ENCODE measurements at places on chromosomes 5 and 9.

GRCh38 chr5:163269624-163270023 is 167.8 kb upstream of the CCNG1 start:
- no peak for DNase-seq

GRCh38 chr5:10329820-10330481 is 22.2 kb upstream of the CMBL start:
- peak; percentile 43 for DNase-seq

DNA sequence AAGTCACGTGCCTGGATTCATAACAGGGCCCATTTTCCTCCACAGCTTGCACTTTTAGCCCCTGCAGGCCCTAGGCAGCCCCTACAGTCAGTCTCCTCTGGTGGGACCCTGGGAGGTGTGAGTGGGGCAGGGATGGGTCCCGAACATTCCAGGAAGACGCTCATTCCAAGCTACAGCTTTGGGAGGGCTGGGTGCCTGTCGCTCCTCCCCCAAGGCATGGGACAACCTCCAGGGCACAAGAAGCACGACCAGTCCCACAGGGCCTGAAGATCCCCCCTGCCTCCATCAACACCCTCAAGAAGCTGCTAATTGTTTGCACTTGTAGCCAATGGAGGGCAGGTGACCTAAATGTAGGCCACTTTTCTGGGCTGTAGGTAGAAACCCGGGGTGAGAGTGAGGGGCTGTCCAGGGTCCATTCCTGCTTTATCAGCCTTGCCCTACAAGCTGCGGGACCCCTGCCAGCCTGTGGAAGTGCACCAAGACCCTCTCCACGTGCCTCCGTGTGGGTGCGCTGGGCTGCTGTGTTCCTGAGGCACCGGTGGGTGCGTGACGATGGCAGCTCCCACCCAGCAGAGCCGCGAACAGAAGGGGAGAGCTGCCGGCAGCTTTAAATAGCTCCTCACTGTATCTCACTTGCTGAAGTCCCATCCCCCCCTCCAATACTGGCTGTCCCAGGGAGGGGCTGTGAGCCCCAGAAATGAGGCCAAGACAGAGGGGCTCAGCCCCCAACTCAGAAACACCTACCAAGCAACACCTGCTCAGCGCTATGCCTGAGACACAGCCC is 91.9 kb upstream of the ARAP3 start:
- DNase-seq = no peak

DNA sequence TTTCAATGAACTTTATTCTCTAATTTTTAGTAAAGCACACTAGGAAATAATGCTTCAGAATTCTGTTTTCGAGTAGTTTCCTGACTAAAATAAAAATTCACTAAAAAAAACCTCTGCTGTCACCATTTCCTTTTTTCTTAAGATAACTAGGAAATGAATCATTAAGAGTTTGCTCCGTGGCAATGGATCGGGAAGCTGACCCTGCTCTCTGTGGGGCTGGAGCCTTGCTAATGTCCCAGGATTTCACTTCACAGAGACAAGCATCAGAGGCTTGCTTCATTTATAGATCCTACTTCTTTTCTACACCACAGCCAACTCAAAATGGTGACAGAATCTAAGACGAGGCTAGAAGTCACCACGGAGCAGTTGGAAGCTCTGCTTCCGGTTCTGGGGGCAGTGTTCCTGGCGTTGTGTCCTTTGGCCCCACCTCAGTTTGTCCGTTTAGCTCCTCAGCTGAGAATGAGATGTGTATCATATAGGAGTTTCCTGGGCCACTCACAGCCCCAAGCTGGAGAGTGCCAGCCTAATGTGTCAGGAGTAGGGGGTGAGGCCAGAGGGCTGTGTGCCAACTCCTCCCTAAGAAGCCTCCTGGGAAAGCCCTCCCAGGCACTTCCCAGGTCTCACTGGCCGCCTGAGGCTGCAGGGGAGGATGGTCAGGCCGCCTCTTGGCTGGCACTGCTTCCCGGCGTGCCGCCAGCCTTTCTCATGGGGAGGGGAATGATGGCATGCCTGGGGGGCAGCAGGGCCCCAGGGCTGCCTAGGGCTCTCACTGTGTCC is 19.6 kb downstream of the TENT4A start:
- DNase-seq = peak; percentile 77

DNA sequence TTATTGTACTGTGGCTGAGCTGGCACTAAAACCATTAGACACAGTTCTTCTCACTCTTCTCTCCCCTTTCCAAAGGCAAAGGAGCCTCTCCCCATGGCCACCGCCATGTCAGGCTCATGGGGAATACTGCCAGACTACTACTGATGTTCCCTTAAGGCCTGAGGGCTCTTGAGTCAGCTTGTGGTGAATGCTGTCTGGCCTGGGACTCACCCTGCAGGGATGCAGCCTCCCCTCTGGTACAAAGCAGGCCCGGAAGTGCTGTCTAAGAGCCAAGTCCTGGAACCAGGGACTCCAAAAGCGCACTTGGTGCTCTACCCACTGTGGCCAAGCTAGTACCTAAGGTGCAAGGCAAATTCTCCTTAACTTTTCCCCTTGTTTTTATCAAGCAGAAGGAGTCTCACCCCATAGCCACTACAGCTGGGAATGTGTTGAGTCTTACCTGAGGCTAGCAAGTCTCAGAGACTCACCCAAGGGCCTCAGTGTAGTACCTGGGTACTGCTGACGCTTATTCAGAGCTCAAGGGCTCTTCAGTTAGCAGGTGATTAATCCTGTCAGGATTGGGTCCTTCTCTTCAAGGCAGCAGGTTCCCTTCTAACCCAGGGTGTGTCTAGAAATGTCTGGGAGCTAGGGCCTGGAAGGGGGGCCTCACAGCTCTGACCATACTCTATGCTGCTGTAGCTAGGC is 33.2 kb upstream of the C5orf46 start:
- DNase-seq = no peak

Data from hepatic stellate cell (primary cell).